ENCODE measurements at places on chromosomes 1 and 21.

DNA sequence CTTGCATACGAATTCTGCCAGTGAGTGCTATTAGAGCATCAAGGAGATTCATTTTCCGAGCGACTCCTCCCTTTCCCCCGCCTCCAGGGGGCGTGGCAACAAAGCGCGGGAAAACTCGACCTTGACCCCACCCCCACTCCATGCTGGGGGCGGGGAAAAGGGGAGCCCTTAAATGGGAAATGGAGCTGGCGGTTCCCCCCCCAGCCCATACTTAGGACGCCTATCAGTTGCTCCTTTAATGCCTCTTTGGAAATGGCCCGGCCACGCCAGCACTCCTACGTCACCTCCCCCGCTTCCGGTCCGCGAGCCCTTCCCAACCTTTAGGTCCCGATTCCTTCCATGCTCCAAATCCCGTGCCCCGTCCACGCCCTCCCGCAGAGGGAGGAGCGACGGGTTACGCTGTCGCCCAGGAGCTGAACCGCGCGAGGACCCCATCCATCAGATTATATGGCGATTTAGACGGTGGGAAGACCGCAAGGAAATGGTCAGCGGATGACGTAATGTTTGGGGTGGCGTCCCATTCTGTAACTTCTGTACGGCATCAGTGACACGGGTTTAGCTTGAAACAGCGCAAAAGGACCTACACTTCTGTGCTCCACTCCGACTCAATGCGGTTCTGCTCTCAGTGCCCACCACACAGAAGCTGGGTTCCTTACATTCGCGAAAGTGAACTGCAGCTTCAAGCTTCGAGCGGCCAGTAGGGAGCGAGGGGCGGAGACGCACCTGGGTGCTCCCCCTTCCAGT lies 702 bp upstream of the ZNF687 start:
- peak; percentile 94 for DNase-seq

- no peak for DNase-seq
These were observed 116.2 kb downstream of the PLXNA2 start for GRCh38 chr1:208127792-208128529.

DNA sequence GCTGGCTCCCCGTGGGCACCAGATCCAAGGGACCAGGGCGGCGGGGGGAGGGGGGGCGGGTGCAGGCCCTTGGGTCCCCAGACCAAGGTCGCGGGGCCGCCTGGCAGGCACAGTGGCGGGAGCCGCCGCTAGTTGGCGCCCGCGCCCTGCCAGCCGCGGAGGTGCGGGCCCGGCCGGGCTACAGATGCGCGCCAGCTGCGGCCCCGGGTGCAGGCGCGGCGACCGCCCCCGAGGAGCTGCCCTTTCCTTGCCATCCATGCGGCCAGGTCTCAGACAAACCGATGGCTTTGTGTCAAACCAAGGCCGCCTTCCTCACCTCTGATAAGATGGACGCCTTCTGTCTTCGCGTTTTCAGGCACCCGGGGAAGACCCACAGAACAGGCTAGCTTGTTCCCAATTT lies 2.2 kb upstream of the RUNX3 start:
- peak; percentile 58 for DNase-seq

DNA sequence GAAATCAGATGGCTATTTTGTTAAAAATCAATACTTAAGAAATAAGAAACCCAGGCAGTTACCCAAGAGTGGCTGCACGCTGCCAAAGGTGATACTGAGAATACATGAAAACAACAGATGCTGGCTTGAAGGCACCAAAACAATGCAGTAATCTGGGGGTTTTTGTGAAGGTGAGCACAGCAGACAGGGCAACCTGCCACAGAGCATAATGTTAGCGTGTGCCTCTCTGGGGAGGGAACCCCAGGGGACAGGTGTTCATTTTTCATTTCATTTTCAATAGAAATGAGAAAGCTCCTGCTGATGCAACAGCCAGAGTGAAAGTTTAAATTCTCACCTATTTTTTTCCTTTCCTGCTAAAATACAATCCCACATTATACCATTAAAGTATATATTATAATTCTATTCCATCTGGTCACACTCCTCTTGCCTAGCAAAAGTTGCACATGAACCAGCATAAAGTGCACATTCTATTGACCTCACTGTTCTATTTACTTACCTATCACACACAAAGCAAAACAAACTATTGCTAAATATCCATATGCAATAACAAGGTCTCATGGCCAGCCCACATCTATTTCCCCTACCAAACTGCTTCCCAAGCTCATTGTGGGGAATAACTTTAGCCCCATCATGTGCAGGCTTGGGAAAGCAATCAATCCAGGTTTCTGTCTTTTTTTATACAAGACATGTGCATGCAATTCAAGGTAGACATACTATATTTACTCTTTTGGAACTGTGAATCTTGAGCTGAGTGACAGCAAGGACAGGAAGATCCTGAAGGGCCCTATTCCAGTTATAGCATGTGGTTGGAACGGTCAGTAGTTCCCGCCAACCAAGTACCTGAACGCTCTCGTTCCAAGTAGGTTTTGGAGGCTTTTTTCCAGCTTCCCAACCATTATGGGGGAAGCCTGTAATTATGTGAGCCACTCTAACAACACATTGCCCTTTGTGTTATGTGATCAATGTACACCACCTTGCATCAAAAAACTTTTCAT lies 173.6 kb downstream of the RERE start:
- DNase-seq = no peak

DNA sequence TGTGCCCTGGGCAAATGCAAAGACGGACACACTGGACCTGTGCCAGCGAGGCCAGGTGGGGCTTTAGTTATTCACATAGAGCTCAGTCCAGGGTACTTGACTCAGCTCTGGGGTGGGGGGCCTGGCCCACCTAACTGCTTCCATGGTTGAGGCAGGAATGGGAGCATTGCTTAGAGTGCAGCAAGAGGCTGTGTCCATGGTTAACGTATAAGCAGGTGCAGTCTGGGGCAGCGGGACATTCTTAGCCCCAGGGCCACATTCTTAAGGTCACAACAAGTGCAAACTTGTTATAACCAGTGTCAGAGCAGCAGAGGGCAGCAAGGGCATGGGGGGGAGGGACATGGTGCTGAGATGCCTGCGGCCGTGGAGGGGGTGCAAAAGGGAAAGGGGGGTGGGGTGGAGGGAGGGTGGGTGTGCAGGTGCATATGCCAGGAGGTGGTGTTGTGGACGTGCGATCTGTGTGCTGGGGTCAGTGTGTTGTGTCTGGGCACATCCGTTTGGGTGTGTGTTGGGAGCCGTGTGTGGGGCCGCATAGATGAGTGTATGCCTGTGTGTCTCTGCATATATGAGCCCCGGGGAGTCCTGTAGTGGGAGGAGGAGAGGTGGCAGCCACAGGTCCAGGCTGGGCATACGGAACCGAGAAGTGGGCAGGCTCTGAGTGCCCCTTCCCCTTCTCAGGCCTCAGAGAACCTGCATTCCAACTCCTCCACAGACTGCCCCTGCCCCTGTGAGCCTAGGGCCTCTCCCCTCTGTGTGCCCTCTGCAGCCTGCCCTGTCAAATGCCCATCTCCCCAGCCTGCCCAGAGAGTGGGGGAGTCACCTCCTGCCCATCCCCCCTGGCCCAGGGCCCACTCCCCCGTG lies 8.4 kb downstream of the KCNJ10 start:
- DNase-seq = no peak

DNA sequence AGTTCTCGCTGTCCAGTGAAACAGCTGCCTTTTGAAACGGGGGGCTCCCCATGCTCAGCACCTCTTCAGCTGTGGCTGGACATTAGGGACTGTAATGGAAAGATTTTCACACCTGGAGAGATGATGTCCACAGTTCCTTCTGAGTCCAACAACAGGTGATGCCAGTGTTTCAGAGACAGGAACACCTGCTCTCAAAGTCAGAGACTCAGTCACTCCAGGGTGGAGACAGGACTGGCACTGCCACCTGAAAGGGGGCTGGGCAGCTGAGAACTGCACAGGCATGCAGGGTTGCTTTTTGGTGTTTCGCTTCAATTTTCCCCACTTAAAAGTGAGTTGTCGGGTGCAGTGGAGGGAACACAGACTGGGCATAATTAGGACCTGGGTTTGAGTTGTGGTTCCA lies 124.8 kb downstream of the GALNT2 start:
- DNase-seq = no peak

DNA sequence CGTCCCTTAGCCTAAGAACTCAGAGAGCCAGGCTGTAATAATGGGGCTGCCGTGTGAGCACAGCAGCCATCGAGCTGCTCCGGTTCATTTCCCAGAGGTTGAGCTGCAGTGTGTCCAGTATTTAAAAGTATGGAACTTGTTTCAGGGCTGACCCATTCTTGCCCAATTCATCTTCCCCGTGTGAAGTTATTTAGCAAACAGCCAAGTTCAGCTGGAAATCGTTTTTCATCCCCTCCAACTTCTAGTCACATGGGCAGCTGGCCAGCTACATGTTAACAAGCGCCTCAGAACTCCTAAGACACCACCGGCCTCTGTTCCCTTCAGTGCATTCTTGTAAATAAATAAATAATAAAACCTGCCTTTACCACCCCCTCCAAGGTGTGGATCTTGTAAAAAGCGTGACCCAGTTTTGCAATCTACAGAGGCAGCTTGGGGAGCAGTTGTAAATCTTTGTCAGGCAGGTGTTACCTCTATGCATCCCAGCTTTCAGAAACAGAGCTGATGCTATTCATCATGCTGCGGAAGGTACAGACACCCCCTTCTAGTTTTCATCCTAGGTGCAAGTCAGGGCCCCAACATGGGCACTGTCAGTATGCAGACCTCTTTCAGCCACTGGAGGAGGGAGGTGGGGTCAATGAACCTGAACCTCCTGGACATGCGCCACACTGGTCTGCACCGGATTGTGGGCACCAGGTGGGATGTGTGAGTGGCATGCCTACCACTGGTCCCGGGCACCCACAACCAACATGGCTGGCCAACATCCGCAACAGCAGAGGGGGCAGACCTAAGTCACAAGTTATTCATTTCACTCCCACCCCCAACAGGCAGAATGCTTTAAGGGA lies 18.7 kb upstream of the KNCN start:
- DNase-seq = no peak

DNA sequence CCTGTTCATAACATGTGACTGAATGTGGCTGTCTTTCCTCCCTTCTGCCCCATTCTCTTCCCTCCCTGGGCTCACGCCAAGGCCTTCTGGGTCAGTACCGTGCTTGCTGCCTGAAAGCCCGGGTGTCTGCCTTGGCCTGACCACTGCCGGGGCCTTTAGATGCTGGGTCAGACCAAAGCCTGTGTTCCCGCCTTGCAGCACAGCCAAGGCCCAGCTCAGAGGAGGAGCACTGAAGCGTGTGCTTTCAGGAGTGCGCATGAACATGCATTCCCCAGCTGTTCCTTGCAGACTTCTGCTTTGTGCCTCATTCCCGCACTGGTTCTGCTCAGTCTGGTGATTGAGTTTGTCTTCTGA lies 27.0 kb upstream of the SARS1 start:
- no peak for DNase-seq

DNA sequence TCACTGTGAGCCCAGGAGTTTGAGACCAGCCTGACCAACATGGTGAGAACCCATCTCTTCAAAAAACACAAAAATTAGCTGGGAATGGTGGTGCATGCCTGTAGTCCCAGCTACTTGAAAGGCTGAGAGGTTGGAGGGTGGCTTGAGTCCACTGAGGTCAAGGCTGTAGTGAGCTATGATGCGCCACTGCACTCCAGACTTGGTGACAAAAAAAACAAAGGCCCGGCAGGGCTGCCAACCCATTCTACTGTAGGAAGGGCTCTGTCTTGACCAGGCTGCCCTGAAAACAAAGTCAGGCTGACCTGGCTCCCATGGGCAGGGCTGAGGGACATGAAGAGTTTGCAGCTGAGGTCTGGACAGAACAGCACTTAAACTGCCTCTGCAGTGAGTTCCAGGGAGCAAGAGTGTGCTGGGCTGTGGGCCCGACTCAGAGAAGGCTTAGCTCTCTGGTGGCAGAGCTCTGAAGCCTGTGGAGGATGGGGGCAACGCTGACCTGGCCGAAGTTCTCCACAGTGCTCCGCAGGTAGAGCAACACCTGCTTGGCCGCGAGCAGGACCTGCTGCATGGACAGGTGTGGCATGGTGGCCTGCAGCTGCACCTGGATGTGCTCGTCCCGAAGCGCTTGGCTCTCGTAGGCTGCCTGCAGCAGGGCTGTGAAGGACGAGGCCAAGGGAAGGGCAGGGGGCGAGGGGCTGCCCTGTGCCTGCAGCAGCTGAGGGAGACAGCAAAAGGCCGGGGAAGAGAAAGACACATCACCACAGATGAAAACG lies 42.4 kb downstream of the URB1 start:
- no peak for DNase-seq

DNA sequence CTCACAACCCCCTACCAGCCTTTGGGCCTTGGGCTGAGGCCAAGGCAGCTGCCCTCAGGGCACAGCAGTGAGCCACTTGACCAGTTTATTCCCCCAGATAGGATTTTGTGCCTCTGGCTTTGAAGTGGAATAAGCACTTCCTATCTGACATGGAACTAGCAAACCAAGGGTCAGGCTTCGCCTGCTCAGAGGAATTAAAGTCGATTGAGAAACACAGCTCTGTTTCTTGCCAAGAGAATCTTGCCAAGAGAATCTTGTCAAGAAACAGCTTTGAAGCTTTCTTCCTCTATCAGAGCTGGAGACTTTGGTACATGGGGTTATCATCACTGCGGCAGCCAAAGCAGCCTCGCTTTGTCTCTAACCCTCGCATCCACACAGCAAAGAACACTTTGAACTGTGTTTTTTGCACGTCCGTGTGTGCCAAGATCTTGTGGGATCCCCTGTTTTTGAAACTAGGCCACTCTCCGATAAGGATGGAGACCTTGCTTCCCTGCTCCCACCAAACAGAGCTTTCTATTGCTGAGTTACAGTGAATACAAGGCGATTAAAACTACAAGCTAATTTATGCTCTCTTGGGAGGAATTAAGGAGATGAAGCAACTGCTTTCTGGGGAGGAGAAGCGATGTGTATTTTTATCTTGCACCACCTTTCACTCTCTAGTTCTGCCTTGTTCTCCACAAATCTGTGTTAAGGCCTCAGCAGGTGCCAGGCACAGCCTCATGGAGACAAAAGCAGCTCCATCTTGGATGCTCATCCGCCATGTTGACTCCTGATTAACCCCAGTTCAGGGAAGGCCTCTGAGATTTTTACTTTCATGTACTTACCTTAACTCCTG lies 67.3 kb downstream of the RHOU start:
- no peak for DNase-seq

DNA sequence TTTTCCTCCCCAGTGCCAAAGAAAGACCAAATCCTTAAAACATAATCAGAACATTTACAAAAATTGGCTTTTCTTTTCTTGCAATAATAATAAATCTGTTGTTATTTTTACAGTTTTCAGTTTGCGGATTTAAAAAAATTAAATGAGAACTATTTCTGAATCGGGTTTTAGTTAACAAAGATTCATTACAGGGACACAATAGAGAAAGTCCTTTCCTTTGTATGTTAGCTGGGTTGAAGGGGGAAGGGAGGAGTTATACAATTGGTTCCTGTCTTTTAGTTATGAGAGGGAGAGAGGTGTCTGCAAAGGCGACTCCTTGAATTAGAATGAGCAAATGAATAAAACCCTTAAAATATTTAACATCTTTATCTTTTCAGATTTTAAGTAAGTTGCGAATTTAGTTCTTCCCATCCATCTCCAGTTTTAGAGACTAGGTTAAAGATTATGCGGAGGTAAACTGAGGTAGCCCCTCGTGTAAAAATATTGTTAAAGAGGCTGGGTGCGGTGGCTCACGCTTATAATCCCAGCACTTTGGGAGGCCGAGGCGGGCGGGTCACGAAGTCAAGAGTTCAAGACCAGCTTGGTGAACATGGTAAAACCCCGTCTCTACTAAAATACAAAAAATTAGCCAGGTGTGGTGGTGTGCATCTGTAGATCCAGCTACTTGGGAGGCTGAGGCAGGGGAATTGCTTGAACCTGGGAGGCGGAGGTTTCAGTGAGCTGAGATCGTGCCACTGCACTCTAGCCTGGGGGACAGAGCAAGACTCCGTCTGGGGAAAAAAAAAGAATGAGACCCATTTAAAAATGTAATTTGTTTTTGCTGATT lies 3.9 kb downstream of the SPEN start:
- DNase-seq = no peak

GRCh38 chr1:40927781-40928180 lies 51.7 kb upstream of the CTPS1 start:
- no peak for DNase-seq

All from activated CD4-positive, alpha-beta T cell treated with anti-CD3 and anti-CD28 coated beads, Interleukin-2, amount 50 U/mL, for 1 hour (primary cell).